Stimulated activated CD8-positive, alpha-beta memory T cell treated with anti-CD3 and anti-CD28 coated beads, Interleukin-4, amount 100 ng/mL, for 4 hours (primary cell): ENCODE measurements at places on chromosomes 12 and 14.
A peak's percentile ranks its signal among the peaks of the same experiment; 100 is the strongest.

DNA sequence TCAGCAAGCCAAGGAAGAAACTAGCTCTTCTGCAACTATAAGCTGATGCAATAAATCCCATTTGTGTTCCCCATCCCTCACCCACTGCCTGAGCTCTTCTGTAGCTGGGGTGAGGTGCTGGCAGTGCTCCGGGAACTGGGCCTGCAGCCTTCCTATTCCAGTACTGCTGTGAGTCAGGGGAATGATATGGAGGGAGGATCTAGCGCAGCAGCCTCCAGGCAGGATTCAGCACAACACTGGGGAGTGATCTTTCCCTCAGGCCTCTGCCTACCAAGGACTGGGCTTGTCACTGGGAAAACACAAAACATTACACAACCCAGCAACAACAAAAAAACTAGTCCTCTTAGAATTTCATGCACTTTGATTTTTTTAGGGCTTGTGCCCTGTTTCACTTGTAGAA lies 58.7 kb downstream of the ST8SIA1 start:
- no peak for DNase-seq

- no peak for DNase-seq
These were observed 96.2 kb upstream of the BMP4 start for GRCh38 chr14:54052696-54053385.

GRCh38 chr12:16218234-16218633 lies 59.3 kb downstream of the SLC15A5 start:
- DNase-seq: no peak

- DNase-seq: no peak
These were observed 570.1 kb downstream of the VRK1 start for GRCh38 chr14:97367278-97367677.

- no peak for DNase-seq
These were observed 210.1 kb upstream of the TBX3 start for GRCh38 chr12:114894076-114894475.

DNA sequence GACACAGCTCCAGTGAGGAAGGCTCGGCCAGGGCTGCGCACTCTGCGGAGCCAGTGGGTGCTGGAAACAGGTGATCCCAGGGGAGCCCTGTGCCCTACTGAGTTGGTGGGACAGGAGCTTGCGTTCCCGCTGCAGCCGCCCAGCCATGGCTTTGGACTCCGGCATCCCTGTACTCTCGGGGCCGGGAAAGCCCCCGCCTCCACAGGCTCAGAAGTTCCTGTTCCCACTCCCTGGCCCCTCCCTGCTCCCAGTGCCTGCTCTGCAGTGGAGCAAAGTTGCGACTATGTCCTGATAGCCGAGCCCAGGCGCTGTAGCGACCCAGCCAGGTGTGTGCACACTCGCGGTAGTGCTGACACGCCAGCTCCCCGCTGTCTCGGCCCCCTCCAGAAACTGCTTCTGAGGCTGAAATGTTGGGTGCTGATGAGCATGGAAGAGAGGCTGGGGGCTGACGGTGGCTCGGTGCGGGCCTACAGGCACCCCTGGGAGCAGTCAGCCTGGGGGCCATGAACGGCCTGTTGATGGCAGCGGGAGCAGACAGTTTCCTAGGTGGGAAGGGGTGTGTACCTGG lies 344.6 kb upstream of the MGAT4C start:
- no peak for DNase-seq

DNA sequence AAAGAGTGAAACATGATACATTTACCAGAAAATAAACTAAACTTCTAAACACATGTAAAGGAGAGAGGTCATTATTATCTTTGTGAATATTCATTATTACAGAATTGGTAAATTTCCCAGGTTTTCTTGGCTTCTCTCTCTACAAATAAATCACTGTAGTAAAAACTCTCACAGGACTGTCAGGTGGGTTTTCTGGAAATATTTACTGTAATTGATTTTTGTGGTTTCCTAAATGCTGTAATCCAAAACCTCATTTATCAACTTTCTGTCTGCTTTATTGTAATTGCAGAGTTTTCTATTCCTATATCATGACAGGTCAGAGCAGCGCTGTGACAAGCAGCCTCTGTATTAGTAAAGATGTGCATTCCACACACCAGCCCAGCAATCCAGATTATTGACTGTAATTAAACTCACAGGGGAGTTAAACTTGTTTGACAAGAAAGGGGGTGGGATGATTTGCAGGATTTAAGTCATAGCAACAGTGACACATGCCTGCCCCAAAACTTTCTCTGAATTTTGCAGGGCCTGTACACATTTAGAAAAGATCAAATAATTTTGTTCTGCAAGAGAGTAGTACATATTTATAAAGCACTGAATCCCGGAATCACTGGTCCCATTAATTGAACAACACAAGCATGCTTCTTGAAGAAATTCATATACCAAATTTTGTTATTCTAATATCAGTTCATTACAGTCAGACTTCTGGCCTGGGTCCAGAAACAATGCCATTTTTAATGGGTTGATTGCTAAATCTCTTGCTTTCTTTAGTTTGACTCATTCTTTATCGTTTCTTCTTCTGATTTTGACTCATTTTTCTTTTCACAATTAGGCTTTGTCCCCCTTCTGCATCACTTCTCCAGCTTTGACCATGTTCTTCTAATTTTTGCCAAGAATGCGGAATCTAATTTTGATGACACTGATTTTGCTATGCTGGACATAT lies 42.2 kb downstream of the PTPRO start:
- DNase-seq: no peak

GRCh38 chr12:12918781-12919389 lies 27.5 kb downstream of the GPRC5A start:
- no peak for DNase-seq

- no peak for DNase-seq
These were observed 27.0 kb downstream of the DHRS2 start for GRCh38 chr14:23663127-23663526.

DNA sequence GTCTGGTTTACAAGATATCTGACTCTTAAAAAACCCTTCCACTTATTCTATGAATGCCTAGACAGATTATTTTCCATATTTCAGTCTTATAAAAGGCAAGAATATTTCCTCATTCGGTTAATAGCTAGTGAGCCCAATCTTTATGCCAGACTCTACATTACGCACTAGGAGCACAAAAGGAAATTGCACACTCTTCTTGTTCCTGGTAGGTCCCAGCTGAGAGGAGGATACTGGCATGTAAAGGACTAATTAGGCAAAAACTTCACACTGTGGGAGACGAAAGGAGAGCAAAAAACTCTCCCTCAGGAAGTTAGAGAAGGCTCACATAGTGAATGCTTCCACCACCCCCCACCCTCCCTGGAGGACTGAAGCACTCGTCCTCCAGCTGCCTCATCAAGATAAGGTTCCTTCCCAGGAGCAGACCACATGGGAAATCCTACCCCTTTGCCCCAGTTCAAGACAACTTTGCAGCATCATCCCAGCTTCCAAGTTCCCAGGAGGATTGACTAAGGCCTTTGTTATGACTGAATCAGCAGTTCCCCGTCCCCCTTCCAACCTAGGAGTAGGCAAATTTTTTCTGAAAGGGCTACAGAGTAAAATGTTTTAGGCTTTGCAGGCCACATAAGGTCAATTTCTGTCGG lies 14.5 kb downstream of the CAPZA3 start:
- DNase-seq: no peak

- DNase-seq: no peak
These were observed 82.2 kb downstream of the PTPRO start for GRCh38 chr12:15404485-15404884.

- DNase-seq: no peak
These were observed 52.6 kb upstream of the OTX2 start for GRCh38 chr14:56862836-56863235.

DNA sequence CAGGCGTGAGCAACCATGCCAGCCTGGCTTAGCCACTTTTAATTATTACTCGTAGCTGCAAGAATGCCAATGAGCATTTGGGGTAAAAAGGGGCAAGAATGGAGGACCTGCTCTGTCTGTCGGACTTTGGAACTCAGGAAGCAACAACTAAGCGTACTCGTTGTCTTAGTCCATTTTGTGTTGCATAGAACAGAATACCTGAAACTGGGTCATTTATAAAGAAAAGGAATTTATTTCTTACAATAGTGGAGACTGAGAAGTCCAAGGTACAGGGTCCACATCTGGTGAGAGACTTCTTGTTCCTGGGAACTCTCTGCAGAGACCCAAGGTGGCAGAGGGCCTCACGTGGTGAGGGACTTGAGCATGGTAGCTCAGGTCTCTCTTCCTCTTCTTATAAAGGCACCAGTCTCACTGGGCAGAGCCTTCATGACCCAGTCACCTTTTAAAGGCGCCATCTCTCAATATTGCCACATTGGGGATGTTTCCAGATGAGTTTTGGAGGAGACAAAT lies 29.2 kb downstream of the SLC35E3 start:
- no peak for DNase-seq

DNA sequence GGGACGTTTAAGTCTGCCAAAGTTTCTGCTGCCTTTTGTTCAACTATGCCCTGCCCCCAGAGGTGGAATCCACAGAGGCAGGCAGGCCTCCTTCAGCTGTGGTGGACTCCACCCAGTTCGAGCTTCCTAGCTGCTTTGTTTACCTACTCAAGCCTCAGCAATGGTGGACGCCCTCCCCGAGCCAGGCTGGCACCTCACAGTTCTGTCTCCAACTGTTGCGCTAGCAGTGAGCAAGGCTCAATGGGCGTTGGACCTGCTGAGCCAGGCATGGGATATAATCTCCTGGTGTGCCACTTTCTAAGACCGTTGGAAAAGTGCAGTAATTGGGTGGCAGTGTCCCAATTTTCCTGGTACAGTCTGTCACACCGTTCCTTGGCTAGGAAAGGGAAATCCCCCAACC lies 444.7 kb downstream of the FLRT2 start:
- no peak for DNase-seq

GRCh38 chr14:65164068-65164824 lies 61.9 kb upstream of the MAX start:
- DNase-seq: no peak

DNA sequence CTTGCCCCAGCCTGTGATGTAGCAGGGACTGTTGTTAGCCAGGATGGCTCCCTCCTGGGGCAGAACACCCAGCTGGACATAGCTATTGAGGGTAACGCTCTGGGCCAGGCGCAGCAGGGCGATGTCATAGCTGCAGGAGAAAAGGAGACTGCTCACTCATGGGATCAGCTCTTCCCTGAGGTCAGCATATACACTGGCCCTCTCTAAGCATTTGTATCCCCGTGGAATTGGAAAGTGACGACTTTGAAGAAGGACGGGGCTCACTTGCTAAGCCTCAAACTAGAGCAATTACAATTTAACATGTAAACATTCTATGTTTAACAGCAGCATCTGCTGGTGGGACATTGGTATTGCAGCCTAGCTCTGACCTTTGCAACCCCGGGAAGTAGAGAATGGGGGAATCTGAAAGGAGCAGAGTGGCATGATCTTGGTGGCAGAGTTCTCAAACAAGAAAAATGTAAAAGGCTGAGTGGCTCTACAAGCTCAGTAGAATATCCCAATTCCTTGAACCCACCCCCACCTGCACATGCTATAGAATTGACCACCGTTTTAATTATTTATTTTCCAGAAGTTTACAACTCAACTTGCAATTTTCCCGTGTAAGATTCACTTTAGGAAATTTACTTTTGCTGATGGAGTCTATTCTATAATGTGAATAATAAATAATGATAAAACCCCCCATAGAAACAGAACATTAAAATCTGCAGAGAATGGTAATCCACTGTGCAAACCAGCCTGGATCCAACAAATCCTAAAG lies 5.0 kb downstream of the CELA1 start:
- peak; percentile 40 for DNase-seq

GRCh38 chr12:110269622-110270124 lies 11.4 kb upstream of the ATP2A2 start:
- no peak for DNase-seq

DNA sequence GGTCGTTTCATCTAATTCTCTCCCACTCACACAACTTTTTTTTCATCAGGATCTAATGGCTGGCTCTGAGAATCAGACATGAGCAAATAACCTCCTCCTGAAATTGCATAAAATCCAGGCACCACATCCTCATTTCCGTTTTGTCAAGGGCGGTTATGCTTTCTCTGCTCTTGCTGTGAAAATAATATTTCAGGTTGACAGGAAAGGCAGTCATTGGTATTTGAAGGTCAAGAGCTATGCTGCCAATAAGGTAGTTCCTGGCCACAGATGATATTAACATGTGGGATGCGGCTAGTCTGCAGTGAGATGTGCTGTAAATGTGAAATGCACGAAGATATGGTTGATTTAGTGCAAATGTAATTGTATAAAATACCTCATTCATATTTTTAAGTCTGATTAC lies 870.2 kb upstream of the TMEM132C start:
- no peak for DNase-seq

- DNase-seq: no peak
These were observed 2.6 kb downstream of the ETFRF1 start for GRCh38 chr12:25197608-25198007.

DNA sequence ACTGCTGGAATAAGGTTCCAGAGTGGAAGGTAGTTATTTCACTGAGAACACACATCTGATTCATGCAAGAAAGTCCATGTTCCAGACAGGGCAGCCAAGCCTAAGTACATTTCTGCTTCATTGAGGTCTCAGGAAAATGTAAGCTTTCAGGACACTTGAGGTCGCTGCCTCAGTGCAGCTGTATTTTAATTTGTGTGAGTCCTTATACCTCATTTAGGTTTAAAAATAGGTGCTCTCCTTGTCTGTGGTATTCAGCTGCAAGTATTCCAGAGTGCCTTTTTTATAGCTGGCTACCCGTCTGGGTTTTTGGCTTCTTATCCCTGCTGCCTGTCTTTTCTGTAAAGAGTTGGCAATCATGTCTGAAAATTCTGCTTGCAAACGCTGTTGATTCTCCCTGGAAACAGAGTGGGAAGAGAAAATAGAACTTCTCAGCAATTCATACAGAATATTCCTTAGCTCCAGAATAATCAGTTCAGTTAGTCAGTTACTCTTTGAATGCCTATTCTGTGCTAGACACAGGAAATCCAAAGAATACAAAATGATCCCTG lies 45.3 kb upstream of the PLBD1 start:
- DNase-seq: no peak

GRCh38 chr12:119621878-119622277 lies 28.3 kb downstream of the TMEM233 start:
- DNase-seq: no peak

DNA sequence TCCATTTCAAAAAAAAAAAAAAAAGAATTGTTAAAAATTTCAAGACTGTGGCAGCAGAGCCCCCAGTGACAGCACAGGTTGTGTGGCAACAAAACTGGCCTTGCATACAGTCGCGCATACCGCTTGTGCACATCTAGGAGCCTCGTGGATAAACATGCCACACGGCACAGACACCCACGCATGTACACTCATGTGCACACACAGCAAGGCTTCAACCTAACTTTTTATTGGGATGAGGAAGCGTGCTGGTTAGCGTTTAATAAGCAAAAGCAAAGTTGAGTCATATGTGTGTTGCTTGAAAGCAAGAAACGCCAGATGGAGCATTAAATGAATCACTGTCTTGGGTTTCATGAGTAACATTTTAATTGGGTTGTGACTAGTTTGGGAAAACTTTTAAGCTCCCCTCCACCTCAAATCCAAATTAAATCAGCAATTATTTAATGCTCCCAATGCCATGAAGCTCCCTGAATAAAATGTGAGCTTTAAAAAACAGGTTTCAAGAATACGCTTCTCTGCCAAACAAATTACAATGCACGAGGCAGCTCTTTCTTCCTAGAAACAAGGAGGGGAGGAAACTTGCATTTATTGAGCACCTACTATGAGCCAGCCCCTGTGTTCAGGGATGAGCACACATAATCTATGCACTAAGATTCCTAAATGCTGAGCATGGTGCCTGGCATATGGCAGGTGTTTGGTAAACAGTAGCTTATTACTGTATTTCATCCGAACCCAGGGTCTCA lies 35.7 kb upstream of the EML1 start:
- DNase-seq: no peak

- no peak for DNase-seq
These were observed 33.8 kb downstream of the CREBL2 start for GRCh38 chr12:12645485-12645884.
